Aorta (tissue), 5 donors: ENCODE measurements at places on chromosomes 3 and 15. TPM values are rescaled to one million over a fixed set of nuclear protein-coding genes. Genes with fewer than 3 reads are reported as not detected.

- DNase-seq: no peak
Measured at GRCh38 chr15:61382927-61383326, 153.8 kb upstream of the RORA start.

GRCh38 chr3:184825121-184825820 is 13.3 kb downstream of the VPS8 start:
- no peak for DNase-seq

DNA sequence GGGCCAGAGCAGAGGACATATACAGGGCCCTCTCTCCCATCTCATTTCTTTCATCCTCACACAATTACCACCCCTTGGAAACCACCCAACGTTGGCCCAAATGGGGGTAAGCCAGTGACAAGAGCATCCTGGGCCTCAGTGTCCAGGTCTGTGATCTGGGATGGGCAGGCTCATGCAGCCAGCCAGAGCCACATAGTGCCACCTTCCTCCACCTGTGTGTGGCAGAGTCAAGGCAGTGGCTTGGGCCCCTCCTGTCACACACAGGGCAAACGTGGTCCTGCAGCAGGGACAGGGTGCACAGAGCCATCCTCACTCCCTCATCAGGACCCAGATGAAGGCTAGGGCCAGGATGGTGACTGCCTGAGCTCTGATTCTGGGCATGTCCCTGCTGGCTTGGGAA is 2.3 kb upstream of the MYL3 start:
- peak; percentile 30 for DNase-seq

DNA sequence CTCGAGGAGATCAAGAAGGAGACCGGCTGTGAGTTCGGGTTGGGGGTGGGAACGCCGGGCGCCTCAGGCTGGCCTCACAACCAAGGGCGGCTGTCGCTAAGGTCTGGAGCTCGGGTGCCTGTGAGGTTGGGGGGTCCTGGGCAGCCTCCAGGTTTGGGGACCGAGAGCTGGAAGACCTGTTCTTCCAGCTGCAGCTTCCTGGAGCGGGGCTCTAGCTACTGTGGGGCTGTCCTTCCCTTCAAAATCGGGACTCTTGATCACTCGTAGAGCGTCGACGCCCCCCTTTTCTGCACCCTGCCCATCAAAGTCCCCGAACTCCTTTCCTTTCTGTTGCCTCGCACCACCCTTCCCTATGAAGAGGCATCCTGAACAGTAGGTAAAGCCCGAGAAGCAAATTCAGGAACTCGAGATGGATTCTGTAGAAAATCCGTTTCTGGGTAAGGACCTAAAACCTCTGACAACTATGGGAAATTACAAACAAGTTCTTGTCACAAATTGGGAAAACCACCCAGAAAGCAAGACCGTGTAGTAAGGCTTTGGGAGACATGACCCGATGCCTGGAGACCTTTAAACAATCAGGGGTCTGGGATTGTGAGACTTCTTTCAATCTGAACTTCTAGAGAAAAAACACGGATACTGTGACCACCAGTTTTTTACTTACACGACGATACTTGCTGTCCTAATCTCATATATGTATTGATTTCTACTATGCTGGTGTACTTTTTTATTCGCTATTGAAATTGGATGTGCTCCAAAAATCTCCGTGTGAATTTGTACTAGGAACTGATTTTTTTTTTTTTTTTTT is 556 bp downstream of the CHP1 start:
- DNase-seq: no peak

DNA sequence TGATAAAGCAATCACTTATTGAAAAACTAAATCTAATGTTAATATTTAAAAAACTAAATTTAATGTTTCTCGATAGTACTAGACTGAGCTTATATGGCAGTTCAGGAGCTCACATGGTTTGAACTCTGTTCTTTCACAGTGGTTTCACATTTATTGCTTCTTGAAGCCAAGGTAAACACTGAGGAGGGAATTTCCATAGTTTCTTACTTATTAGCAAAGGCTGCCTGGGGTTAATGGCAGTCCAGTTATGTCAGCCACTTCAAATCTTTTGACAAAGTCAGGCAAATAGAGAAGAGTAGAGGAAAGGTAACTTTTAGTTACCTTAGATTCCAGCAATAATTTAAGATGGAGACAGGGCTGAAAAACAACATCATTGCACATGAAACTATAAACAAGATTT is 831.5 kb downstream of the ROBO2 start:
- DNase-seq: no peak

The AP4E1 gene
- 10.4 TPM for total RNA-seq

DNA sequence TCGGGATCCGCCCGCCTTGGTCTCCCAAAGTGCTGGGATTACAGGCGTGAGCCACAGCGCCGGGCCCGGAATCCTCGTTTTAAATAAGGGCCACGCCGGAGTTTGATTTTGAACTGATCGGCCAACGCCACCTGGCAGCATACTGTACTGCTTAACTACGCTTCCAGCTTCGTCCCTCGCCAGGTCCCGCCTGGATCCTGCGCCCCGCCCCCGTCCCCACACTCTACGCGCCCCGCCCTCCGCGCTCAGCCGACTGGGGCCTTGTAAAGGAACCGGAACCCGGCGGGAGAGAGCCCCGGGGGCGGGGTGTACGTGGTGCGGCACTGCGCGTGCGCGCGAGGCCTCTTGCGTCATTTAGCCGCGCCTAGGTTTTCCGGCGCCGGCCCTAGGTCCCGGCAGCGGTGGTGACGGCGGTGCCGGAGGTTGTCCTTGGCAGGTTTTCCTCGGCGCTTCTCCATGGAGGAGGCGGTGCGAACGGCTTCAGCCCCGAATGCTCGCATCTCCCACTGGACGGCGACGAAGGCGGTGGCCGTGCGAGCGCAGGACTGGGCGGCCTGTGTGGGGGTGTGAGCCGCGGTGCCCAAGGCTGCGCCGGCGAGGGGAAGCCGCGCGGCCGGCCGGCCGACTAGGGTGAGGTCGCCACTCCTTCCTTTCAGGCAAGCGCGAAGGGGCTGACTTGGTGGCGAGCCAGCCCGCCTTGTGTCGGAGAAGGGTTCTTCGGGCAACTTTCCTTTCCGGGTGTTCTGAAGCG is at the start of gene NIPA2:
NIPA2 (plus strand) TSS at position 375 of the 751 bp plus-strand sequence. CDS start 13,066 bp downstream, outside the sequence.
- peak; percentile 99 for DNase-seq

DNA sequence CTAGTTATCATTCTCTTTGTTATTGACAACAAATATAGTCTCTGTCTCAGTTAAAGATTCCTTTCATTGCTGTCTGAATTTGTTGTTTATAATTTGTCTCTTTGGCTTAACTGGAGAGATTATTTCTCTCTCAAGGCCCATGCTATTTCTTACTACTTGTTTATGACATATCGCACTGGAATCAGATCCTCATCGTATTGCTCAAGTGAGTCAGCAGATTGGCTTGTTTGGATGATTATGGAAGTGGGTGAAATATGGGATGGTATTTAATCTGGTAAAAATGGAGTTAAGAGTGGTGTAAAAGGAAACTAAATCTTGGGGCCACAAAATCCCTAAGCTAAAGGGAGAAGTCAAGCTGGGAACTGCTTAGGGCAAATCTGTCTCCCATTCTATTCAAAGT is 613.1 kb downstream of the SI start:
- DNase-seq: no peak

DNA sequence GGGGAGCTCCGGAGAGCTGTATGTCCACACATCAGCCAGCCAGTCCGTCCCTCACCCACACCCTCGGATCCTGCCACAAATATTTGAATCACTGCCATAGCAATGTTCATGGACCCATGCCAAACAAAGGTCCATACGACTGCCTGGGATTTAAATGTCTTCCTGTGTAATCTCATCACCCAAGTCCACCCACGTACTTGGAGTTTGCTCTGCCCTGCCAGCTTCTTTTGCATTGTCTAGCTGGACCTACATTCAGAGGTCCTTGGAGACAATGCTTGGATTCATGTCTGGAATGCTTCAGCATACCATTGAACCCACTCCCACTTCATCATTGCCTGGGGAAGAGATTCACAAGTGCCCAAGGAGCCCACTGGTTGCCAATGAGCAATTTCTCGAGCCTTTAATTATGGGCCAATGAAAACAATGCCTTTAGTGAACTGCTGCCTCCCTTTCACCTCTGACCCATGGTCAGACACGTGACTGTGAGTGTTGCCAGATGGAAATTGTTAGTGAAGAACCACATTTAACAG is 90.4 kb upstream of the PHLDB2 start:
- no peak for DNase-seq

The VEPH1 gene
- not detected for total RNA-seq

The CSPG5 gene
- total RNA-seq: 0.81 TPM

- no peak for DNase-seq
Measured at GRCh38 chr3:63056932-63057331, 181.7 kb upstream of the CADPS start.

DNA sequence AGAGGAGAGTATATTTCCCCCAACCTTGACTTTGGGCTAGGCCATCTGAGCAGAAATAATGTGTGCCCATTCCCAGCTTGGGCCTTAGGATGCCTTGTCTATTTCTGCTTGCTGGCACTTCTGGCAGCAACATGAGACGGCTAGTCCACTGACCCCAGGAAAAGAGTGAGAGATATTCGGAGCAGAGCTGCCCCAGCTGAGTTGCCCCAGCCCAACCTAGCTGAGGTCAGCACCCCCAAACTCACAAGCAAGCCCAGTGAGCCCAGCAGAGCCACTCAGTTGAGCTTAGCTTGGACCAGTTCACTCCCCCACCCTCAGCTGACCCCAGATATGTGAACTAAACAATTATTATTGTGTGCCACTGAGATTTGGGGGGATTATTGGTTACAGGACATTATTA is 20.2 kb downstream of the ITGA11 start:
- DNase-seq: peak; percentile 43

GRCh38 chr15:66006986-66007385 is 137.7 kb downstream of the RAB11A start:
- DNase-seq: no peak

The NR2E3 gene
- 3.2 TPM for total RNA-seq

The AADAC gene
- not detected for total RNA-seq

The LRRC3B gene
- total RNA-seq: 0.78 TPM

- peak; percentile 67 for DNase-seq
Measured at GRCh38 chr15:49155834-49156627, 632 bp upstream of the COPS2 start.

DNA sequence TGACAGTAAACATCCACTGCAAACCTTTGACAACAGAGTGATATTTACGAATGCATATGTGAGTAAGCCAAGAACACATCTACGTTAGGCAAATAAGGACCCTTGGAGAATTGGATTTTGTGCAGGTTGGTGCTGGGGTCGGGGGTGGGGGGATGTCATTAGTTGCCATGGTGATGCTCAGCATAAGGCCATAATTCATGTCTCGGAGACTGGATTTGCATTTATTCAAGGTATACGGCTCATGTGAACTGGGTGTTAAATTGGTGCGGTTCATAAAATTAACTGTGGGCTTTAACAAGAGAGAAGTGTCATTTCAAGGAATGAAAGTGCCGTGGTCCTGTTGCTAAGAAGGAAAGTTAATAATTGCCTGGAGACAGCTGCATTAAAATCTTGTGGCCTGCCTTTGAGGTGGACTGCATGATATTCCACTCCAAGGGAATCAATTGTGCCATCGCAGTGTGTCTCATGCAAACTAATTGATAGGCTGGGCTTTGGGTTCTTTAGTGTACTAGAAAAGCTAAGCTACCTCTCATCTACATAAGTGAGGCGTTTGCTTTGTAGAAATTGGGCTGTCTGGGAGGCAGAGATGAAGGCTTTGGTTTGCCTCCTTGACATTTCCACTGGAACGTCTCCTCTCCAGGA is 228.9 kb upstream of the FEZF2 start:
- DNase-seq: no peak

The AGBL1 gene
- 0.21 TPM for total RNA-seq

The ARRDC4 gene
- total RNA-seq: 19.1 TPM

GRCh38 chr3:67458408-67458807 is 196.0 kb downstream of the SUCLG2 start:
- no peak for DNase-seq
